ENCODE measurements at places on chromosomes 3 and 15. TPM values are rescaled to one million over a fixed set of nuclear protein-coding genes. Genes with fewer than 3 reads are reported as not detected.

- no peaks in the 10 kb centered on the region for H3K27me3 ChIP-seq
- H3K27ac ChIP-seq = no peak overlapping the region
- peaks cover 57% of the 10 kb centered on the region for H3K36me3 ChIP-seq
- no peaks in the 10 kb centered on the region for H3K4me1 ChIP-seq
- no peak overlapping the region for H3K4me3 ChIP-seq
These were observed 40.6 kb downstream of the DPP8 start for GRCh38 chr15:65476903-65477302.

DNA sequence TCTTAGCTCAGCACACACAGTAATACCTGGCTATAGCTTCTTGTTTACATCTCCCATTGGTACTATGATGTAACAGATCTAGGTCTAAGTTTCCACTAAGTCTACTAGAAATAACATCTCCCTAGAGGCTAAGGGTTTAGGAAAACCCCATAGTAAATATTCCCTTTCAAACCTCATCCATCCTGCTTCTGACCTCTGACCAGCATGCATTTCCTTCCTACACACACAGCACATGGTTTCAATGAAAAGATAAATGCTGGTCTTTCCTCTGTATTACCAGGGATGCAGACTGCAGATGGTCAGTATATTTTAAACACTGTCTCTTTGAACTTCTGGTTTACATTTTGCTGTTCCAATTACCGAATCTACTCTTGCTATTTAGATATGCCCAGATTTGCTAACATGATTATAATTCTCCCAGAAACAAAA is 96.6 kb downstream of the EFL1 start:
- H3K27me3 ChIP-seq = no peaks in the 10 kb centered on the region
- peaks cover 7% of the 10 kb centered on the region for H3K36me3 ChIP-seq
- H3K4me1 ChIP-seq = no peaks in the 10 kb centered on the region
- no peak overlapping the region for H3K4me3 ChIP-seq
- no peak for DNase-seq

DNA sequence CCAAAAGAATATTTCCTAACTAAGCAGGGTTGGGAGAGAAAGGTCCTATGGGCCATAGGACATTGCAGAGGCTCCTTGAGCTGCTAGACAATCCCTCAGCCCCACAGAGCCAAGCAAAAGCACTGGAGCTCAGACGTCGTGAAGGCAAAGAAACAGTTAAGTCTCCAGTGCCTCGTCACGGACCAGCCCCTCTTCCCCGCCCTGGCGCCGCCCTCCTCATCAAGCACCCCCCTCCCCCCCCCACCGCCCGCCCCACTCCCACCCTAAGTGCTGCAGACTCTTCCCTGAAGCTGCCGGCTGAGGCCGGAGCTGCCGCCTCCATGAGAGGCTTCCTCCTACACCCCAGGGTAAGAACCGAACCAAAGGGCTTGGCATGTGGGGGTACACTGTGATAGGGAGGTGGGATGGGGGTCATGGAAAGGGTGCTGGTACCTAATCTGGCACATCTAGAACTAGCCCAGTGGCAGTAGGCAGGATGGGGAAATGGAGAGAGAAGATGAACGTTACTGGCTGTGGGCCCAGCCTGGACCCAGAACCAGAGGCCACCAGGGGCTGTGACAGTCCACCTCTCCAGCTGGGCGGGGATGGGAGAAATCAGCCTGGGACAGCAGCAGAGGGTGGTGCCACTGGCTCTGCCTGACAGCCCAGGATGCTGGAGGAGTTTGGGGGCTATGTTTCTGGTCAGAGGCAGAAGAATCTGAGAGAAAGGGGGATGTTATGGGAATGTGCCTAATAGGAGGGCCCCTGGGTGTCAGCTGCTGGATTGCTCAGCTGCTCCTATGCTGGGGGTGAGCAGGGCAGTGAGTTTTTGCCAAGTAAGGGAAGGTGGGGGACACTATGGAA is at the start of gene MAP1A:
TSS of gene MAP1A (plus strand) at position 255 of the 843 bp plus-strand sequence. CDS start 3,866 bp downstream, outside the sequence.
- H3K27me3 ChIP-seq = no peaks in the 10 kb centered on the region
- DNase-seq = peak; percentile 92
- H3K36me3 ChIP-seq = peaks cover 27% of the 10 kb centered on the region
- peak within 1 kb of the TSS; percentile 77 for H3K27ac ChIP-seq

Gene RTP3
- not detected for total RNA-seq

Gene KBTBD12
- not detected for total RNA-seq
